ENCODE measurements at places on chromosomes 11 and 22.

DNA sequence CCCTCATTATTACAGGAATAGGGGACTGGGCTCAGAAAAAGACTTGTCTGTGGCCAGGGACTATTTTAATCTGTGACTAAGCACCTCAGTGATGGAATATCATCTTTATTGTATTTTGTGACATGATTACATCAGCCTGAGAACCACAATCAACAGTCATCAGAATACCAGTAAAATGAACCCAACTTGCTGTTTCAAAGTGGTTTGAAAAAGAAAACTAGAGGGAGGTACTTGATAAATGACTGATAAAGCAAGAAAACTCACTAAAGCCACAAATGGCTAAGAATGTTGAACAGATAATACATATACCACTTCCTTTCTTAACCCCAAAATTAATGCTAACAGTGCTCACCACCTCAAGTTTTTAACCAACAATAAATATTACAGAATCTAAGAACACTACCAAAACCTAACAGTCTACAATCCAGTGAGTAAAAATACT, 155.7 kb downstream of the ATG16L2 start:
- DNase-seq: no peak

- DNase-seq: no peak
Measured at GRCh38 chr11:118491041-118491440, 36.2 kb upstream of the TTC36 start.

DNA sequence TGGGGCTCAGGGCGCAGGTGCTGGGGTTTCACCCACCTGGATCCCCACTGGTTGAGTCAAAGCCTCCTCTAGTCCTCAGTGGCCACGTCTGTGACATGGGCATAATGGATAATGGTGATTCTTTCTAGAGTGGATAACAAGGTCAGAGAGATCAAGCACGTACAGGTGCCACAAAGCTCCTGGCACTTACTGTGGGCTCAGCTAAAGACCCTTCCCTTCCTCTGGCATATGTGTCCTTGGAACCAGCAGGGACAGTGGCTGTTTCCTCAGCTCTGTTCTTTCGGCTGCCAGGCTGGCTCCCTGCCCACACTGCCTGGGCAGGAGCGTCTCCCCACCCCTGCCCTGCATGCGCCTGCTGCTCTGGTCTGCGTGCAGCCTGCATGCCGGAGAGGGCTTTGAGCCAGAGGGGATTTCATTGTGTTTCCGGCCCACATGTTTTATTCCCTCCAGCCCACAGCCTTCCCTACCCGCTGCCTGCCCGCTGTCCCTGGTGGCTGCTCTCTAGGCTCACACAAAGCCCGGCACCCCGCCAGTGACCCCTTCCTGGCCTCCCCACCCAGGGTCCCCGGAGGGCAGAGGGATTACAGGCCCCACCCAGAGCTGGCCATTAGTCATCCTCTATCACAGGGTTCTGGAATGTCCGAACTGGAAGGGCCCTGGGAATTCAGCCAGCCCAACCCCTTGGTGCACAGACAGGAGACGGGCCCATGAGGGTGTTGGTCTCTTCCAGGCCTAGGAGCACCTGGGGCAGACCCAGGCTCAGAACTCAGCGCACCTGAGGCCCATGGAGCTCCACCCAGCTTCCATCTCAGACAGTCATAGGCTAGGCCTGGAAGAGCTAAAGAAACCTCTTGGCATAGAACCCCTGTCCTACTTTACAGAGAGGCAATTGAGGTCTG, 55.3 kb upstream of the GCAT start:
- DNase-seq: peak; percentile 100

DNA sequence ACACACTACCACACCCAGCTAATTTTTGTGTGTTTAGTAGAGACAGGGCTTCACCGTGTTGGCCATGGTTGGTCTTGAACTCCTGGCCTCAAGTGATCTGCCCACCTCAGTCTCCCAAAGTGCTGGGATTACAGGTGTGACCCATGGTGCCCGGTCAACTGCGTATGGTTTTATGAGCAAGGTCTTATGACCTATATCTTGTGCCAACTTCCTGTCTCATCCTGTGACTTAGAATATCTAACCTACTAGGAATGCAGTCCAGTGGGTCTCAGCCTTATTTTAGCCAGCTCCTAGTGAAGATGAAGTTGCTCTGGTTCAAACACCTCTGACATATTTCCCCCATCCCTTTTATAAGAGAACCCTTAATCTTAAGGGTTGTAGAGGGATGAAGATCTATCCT, 66.1 kb upstream of the OR5AN1 start:
- DNase-seq: no peak

- no peak for DNase-seq
Measured at GRCh38 chr22:23386822-23387580, 193.1 kb downstream of the IGLL1 start.

DNA sequence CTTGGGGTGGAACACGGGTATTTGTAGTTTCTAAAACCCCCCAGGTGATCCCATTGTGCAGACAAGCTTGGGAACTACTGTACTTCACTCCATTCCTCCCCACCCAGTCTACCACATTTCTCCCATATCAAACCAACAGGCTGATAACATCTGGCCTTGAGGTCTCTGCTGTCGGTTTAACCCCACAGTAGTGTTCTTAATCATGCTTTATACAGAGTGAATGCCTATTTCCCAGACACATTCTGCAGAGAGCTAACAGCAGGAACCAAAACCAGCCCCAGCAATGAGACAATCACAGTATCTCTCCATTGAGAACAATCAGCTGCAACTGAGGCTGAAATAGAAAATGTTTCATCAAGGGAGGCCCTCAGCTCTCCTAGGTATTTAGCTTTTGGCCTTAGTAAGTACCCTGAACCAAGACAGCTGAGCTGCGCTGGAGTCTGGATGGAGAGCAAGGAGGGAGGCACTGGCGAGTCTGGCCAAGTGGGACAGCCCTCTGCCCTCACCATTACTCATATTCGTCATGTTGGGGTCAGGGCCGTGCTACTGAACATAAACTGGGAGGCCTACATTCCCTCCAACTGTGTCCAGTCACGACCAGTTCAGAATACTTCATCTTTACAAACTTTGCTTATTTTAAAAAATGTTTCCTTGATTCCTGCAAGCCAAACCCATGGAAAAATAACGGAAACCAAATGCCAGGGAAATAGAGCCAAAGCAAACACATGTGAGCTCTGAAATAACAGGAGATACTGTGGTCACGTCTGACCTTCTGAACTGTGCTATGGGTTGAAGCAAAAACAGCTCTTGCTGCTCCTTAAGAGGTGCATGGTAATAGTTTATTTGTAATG, 81.0 kb downstream of the CCDC34 start:
- peak; percentile 89 for DNase-seq

DNA sequence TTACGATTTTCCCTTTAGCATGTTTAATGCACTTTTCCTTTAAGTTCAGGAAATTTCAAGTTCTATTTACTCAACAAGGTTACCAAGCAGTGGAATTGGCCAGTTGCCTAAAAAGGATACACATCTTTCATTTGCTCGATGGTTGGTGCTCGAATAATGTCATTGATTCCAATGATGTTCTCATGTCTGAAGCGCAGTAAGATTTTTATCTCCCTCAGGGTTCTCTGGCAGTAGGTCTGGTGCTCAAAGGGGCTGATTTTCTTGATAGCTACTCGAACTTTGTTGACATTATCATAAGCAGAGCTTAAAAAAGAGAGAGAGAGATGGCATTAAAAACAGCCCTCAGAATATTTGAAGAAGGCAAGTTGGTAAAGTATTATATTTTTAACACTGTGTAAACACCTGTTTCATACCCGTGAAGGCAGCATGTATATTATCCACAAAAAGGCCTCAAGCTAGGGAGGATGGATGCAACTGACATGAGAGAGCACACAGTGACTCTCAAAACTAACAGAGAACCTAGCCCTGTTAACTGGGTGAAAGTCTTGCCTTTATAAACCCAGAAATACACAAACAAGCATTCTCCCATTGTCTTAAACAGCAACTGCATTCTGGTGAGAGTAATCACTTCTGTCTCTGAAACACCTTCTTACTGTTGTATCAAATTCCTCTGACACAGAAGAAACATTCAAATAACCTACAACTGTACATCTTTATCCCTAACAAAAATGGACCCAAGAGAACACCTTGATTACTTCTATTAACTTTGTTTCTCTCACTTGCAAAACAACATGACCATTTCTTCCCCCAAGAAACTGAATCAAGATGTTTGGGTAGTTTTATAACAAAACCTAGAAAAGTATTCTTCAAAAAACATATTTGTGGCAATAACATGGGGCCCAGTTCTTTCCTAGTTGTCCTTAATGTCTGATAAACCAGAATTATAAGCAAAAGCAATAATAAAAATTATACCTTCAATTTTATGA, 59.6 kb downstream of the MAPK1 start:
- no peak for DNase-seq

- DNase-seq: no peak
Measured at GRCh38 chr11:122883646-122883979, 1.1 kb downstream of the JHY start.

- no peak for DNase-seq
Measured at GRCh38 chr11:73227571-73228211, 9.6 kb downstream of the P2RY2 start.

GRCh38 chr11:72688486-72688885, 14.3 kb upstream of the PDE2A start:
- DNase-seq: no peak

All from SJSA1 (cell line).